Fibroblast of skin of scalp (primary cell): ENCODE measurements at places on chromosomes 11 and 22.

- no peak for DNase-seq
These were observed 1.8 kb upstream of the MUC2 start for GRCh38 chr11:1072821-1073231.

- peak; percentile 72 for DNase-seq
These were observed 9.0 kb upstream of the MALAT1 start for GRCh38 chr11:65489706-65490320.

DNA sequence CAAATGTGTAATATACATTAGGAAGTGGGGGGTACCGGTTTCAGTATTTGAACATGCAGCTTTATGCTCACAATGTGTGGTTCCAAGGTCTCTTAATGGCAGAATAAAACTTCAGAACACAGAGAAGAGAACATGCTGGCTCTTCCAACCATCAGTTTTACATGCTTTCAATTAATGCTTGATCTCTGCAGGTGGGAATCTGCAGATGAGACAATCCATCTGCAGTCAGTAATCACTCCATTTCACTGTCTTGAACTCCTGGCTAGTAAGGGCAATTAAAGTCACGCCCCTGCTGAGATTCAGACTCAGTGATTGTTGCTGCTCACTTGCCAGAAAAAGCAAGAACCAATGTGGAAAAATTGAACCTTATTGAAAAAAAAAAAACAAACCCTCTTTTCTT is 945.7 kb downstream of the DLG2 start:
- no peak for DNase-seq

DNA sequence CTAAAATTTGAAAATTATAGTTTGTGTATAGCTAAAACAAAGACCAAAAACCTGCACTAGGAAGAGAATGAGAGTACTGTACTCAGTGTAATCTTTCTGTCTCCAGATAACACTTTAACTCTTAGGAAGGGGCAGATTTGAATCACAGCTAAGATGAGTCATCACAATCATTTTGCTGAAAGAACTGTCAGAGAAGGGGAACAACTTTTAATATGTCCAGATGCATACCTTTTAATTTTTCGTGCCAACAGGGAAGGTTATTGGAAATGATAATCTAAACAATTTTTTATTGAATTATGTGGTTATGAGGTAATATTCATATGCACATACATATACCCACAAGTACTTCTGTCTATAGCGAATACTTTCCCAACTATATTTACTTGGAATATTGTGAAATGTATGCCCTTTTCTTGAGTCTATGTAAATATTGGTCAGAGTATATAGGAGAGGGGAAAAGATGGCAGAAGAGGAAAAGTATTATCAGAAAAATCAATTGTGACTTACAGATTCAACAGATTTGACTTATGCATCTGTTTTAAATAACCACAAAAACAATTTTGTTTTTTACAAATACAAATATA is 51.1 kb upstream of the MUC15 start:
- DNase-seq = peak; percentile 17

DNA sequence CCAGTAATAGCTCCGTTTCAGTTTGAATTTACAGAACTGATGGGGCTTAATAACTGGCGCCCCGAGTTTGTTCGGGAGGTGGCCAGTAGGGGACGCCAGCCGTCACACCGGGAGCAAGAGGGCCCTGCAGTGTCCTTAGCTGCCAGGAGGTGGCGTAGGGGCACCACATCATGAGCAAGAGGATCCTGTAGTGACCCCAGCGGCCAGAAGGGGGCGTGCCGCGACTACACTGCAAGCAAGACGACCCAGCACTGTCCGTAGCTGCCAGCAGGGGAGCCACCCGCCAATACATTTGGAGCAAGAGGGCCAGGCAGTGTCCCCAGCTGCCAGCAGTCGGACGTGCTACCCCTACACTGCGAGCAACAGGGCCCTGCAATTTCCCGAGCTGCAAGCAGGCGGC is 663.7 kb upstream of the B3GAT1 start:
- DNase-seq = peak; percentile 8

DNA sequence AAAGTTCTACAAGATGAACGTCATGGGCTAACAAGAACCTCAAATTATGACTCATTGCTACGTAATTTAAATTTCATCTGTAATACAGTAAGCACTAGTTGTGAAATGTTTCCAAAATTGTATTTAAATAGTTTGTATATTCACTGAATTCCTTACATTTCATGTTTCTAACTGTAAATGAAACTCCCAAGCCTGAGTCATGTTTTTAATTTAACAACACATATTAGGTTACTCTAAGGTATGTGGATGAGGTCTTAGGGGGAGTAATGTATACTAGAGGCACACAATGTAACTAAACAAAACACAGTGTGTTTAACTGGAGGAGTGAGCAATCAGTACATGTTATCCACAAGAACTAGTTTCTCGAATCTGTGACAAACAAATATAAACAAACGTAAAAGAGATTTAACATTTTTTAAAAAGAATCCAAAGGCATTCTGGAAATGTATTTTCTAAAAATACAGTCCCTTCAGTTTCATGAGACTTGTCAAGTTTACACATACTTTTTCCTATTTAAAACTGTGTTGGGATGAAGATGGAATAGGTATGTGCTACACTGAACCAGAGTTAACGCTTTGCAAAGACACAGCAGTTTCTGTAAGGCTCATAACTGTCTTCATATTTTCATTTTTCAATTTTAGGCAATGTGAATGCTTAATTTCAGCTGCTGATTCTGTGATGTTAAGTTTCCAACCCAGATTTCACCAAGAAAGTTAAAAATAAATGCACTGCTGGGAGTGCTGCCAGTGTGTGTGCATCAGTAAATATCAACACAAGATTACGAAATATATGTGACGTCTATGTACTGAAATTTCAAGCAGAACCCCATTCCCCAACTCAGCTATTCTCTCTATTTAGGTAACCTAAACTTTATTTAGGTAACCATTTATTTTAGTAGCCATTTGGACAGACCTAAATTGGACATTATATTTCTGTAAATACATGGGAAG is 52.6 kb downstream of the PITPNB start:
- peak; percentile 96 for DNase-seq

DNA sequence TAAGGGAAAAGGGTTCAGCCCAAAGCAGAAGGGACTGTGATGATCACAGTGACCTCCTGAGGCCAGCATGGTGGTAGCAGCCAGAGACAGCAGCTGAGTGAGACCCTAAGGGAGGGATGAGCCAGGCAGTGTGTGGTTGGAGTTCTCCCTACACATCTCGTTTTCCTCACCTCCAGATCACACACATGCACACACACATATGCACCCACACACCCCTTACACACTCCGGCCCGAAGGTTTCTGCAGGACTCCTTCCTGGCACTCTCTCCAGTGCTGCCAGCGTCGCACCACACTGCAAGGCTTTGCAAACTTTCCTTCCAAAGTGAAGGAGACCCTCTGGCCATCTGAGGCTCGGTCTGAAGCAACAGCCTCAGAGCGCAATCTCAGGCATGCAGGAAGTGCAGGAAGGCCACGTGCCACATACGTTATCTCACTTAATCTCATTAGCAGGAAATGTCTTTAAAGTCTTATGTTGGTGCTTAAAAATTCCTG is 26.9 kb upstream of the TP53I11 start:
- DNase-seq = no peak

DNA sequence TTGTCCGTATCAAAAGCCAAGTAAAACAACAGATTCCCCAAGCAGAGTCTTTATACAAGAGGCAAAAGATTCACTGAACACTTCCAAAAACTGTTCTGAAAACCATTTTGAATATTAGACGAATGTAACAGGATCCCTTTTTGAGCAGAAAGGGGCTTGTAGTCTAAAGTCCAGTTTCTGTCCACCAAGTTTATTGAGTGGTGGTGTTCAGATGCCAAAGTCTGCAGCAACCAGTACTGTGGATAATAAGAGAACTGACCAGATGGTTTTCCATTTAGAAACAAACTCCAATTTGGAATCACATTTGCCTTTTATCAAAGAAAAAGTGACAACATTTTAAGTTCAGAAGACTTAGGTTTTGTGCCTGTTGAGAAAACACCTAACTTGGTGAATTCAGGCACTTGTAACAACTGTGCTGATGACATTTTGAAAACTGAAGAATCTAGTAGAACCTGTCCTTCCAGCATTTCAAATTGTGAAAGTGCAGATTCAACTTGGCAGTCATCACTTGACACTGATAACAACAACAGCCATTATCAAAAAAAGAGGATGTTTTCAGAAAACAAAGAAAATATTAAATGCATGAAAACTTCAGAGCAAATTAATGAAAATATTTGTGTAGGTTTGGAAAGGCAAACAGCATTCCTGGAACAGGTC is 217.1 kb downstream of the CSNK2A3 start:
- no peak for DNase-seq

DNA sequence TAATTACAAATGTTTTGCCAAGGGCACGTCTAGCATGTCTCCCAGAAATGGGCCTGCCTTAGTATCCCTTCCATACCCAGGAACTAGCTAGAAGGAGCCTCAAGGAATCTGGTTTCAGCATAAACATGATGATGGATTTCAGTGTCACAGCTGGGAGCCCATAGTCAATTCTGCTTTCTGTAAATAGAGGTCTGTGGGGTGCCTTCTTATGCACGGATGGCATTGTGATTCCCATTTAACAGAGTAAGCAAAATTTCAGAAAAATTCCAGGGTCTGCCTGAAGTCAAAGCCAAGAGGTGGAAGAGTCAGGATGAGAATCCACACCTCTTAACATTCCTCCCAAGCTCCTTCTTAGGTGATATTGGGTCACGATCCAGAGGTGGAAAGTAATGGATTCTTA is 12.1 kb downstream of the DUSP18 start:
- no peak for DNase-seq

- no peak for DNase-seq
These were observed 3.6 kb downstream of the TRABD start for GRCh38 chr22:50189184-50189848.

DNA sequence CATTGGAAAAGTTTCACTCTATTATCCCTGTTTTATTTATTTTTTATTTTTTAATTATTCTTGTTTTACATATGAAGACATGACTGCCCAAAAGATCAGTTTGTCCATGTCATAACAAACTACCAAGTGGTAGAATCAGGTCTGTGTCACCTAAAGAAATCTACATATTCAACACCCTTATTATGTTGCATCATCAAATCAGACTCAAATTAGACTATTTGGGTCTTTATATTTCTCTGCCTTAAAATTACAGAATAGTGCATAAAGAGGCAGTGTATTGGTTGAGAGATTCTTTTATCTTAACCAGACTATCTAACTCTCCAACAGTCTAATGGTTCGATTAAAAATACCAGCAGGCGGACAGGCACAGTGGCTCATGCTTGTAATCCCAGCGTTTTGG is 18.5 kb upstream of the ATP5MG start:
- no peak for DNase-seq

GRCh38 chr11:7098235-7098832 is 9.5 kb downstream of the RBMXL2 start:
- peak; percentile 51 for DNase-seq

DNA sequence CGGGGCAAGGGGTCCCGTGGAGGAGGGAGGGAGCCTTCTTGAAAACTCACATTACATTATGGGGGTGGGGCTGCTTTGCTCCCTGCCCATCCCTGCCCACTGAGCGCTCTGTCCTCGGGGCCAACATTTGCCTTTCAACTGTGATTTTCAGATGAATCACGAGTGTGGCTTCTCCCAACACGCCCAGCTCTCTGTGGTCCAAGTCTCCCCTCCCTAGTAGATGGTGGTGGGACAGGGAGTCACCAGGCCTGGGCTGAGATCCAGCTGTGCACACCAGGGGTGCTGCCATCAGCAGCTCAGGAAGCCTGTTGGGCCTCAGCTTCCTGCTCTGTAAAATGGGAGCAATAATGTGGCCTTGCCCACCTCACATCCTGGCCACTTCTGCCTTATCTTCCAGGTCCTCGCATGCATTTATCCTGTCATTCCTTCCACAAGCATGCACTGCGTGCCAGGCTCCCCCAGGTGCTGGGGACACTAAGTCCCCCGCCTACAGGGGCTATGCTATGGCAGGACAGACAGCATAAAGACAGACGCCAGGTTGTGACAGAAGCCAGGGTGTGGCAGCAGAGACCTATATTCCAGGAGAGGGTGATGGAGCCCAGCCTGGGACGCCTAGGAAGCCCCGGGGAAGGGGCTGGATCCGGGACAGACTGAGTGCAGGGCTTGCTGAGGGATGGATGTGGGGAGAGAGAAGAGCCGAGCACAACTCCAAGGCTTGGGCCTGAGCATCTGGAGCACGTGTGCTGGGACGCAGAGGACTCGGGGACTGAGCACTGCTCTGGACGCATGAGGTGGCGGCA is 30.5 kb downstream of the NFAM1 start:
- DNase-seq = no peak

DNA sequence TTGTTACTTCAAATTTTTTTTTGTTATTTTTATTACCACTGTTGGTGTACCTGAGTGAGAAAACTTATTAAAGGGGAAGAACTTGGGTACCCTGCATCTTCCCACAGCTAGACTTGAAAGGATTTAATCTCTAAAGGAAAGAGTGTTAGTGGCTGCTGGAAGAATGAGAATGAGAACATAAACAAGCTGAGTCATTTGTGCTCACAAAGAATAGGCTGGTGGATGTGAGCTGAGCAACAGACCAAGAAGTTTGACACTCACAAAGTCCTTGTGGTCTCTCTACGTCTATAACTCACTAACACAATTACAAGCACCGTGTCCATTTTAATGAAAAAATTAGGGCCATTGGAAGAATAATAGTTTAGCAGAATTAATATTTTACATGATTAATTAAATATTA is 217.6 kb upstream of the ANO5 start:
- no peak for DNase-seq

DNA sequence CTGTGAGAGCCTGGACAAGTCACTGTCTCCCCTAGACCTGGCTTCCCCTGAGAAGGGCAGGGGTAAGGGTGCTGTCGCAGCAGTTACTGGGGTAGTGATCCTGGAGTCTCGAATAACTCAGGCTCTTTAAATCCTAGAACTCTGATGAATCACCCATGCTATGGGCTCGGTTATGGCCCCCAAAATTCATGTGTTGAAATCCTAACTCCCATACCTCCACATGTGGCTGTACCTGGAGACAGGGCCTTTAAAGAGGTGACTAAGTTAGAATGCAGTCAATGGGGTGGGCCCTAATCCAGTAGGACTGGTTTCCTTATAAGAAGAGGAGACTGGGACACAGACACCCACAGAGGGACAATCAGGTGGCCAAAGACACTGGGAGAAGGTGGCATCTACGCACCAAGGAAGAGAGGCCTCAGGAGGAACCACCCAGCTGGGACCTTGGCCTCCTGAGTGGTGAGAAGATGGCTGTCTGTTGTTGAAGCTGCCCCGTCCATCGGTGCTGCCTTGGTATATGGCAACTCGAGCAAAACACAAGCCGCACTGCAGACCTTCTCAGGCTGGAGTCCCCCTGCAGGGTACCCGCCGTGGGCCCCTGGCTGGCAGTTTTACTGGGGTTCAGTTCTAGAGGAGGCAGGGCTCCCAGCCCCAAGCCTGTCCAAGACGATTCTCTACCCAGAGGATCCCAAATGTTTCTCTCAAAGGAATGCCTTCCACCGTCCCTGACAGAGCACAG is 48.8 kb upstream of the SHISAL1 start:
- no peak for DNase-seq

- no peak for DNase-seq
These were observed 411.7 kb downstream of the CADM1 start for GRCh38 chr11:115092516-115092915.

GRCh38 chr11:106708348-106708747 is 309.9 kb downstream of the GUCY1A2 start:
- DNase-seq = no peak
